ENCODE measurements at places on chromosomes 1 and 21.

DNA sequence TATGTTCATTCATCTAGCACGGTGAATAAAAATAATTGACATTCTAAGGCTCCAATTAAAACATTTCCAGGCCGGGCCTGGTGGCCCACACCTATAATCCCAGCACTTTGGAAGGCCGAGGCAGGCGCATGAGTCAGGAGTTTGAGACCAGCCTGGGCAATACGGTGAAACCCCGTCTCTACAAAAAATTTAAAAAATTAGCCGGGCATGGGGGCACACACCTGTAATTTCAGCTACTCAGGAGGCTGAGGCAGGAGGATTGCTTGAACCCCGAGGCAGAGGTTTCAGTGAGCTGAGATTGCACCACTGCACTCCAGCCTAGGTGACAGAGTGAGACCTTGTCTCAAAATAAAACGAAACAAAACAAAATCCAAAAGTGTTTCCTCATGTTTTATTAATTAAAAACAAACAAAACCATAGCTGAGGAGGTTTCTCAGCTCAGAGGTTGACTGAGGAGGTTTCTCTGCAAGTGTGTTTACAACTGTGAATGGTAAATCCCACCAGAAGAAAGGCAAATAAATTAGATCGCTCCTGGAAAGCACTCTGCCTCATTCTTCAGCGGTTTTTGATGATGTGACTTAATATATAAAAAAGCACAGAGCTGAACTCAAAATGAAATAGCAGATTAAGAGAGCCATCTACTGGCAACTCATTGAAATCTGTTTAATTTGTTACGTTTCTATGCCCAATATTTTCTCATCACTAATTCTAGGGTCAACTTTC is 37.7 kb upstream of the ATG4C start:
- no peak for DNase-seq

GRCh38 chr1:205610036-205610435 is 21.8 kb downstream of the ELK4 start:
- DNase-seq: no peak

- no peak for DNase-seq
Observed at GRCh38 chr1:42737257-42737656, 2.8 kb downstream of the CLDN19 start.

DNA sequence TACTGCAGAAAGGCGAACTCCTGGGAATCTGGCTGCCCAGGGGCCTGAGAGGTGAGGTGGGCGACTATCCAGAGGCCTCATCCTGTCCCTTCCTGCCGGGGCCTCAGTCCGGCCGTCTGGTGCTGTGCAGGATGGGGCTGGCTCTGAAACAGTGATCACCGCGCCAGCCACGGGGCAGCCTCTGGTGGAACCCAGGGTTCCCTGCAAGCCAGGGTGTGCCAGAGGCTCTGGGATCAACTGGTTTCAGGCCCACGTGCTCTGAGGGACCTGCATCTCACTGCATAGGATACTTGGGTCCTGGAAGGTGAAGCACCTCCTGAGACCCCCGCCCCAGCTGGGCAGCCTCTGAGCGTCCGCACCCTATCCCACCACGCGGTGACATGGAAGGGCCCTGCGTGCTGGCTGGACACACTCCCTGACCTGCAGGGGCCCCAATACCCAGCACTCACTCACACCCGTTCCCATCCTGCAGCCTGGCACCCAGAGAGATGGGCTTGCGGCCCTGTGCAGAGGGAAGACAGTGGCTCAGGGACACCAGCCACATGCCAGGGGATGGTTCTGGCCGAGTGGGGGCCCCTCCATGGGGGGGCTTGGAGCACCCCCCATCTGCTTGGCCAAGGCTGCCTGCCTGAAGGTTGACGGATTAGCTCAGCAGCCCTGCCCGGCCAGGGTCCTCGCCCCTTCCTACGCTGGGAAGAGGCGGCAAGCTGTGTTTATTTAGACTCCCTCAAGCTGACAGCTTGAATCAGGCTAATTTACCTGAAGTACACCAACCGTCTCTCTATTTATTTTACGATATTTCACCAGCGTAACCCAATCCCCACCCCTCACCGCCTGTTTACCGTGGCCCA is 64.3 kb upstream of the TTC34 start:
- DNase-seq: no peak

GRCh38 chr1:2229911-2230731 is 2.0 kb downstream of the SKI start:
- no peak for DNase-seq

GRCh38 chr1:51729824-51730301 is 113.0 kb downstream of the OSBPL9 start:
- no peak for DNase-seq

DNA sequence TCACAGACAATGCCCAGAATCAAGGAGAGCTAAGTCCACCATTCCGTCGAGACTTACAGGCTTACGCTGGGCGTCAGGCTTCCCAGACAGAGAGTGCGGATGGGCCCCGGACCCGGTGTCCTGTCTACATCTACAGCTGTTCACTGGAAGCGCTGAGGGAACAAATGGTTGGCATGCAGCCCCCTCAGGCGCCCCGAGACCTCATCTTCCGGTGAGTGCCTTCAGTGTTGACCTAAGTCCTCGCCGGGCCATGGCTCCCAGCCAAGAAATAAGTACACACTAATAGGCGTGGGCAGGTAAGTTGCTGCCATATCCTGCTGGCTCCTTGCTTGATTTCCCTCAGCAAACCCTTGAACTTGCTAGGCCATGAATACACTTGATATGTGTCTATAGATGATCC is 26.2 kb downstream of the HYI start:
- no peak for DNase-seq

DNA sequence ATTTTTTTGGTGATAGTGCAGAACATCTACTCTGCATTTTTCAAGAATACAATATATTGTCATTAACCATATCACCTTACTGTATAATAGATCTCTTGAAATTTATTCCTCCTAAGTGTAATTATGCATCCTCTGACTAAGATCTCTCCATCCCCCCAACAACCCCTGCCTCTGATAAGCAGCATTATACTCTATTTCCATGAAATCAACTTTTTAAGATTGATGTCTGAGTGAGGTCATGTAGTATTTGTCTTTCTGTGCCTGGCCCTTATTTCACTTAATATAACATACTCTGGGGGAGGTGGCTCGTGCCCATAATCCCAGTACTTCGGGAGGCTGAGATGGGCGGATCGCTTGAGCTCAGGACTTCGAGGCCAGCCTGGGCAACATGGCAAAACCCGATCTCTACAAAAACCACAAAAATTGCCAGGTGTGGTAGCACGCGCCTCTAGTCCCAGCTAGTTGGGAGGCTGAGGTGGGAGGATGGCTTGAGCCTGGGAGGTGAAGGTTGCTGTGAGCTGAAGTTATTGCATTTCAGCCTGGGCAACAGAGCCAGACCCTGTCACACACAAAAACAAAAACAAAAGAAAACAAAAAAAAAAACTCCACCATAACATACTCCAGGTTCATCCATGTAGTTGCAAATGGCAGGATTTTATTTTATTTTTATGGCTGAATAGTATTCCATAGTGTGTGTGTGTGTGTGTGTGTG is 5.7 kb downstream of the ACOT11 start:
- DNase-seq: no peak

GRCh38 chr21:14886001-14886400 is 178.8 kb downstream of the NRIP1 start:
- no peak for DNase-seq

GRCh38 chr21:37940691-37941090 is 24.4 kb upstream of the KCNJ6 start:
- DNase-seq: no peak

Measured in vagina (tissue), 2 donors.